Tibial artery (tissue), 4 donors: ENCODE measurements at places on chromosomes 6 and 20.

DNA sequence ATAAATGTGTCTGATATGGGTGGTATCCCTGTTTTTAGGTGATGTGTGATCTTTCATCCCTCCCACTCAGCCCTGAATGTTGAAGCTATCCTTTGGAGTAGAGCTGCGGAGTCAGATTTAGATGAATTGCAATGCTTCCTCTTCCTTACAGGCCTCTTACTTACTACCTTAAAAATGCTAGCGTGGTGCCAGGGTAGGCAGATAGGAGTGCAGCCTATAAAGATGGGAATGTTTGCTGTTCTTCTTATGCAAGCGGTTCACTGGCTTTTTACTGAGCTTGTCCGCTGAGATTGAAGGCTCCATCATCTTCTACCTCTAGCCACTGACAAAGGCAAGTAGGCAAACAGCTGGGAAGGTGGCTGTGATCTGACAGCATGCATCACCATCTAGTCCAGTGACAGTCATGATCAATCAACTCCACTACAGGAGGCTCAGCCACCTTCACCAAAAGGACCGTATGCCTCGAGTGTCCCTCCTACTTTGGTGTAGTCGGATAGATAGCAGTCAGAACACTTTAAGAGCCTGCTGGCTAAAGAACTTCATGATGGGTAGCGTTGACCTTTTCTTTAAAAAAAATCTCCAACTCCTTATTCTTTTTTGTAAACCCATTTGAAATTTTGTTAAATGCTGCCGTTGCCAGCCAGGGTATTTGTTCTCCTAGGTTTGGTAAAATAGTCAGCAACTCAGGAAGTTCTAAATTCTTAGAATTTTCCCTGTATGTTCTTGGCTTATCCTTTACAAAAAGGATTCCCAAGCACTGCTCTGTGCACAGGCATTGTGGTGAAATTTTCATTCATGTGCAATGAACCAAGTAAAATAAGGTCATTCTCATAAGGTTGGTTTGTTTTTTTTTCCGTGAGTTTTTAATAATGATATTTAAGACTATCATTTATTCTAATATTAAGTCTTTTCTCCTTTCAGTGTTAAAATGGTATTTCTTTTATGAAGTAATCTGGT, 169.6 kb downstream of the MTHFD1L start:
- peak; percentile 12 for DNase-seq

GRCh38 chr6:163232015-163232523, 182.4 kb upstream of the QKI start:
- DNase-seq: no peak

- DNase-seq: no peak
Observed at GRCh38 chr6:14945461-14946185, 300.2 kb upstream of the JARID2 start.

DNA sequence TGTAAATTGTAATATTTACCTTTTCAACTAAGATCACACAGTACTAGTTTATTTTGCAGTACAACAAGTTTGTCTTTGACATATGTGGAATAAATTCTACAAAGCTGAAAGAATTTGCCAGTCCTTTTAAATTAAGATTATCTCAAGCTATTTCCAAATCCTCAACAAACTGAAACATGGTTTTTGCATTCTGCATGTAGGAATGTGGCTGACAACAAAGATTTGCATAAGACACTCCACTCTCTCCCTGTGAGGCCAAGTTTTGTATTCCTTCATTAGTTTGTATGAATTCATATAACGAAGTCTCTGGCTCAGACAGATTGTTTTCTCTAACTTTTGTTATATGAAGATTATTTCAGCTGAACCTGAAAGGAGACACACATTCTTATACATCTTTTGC, 124.1 kb upstream of the THEMIS start:
- DNase-seq: no peak
